Stimulated activated memory B cell treated with anti-CD40 and anti-IgM and Interleukin-4, amounts not matched to agents 10 μg/mL and 1 μg/mL and 100 μg/mL, for 72 hours (primary cell): ENCODE measurements at places on chromosomes 5 and 9.

DNA sequence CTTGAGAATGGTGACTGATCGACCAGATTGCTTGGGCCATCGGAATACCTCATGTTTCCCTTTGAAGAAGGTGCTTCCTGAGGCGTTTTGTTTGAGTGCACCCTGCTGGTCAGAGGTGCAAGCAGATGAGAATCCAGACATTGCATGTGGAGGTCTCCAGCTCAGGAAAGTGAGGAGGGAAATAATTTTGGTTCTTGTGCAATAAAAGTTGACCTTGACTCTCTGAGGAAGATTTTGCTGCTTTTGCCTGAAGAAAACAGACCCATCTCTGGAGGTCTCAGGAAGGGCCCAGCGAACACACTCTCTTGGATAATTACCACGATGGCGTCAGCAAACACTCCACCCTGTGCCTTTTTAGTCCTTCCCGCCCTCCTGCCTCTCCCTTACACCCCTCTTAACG is 69.7 kb downstream of the GRAMD2B start:
- ATAC-seq: no peak

GRCh38 chr5:14219800-14220512 is 76.8 kb downstream of the TRIO start:
- ATAC-seq: no peak

GRCh38 chr5:74072646-74073045 is 446.6 kb downstream of the ARHGEF28 start:
- ATAC-seq: no peak

GRCh38 chr9:117917873-117918272 is 213.7 kb downstream of the TLR4 start:
- no peak for ATAC-seq

DNA sequence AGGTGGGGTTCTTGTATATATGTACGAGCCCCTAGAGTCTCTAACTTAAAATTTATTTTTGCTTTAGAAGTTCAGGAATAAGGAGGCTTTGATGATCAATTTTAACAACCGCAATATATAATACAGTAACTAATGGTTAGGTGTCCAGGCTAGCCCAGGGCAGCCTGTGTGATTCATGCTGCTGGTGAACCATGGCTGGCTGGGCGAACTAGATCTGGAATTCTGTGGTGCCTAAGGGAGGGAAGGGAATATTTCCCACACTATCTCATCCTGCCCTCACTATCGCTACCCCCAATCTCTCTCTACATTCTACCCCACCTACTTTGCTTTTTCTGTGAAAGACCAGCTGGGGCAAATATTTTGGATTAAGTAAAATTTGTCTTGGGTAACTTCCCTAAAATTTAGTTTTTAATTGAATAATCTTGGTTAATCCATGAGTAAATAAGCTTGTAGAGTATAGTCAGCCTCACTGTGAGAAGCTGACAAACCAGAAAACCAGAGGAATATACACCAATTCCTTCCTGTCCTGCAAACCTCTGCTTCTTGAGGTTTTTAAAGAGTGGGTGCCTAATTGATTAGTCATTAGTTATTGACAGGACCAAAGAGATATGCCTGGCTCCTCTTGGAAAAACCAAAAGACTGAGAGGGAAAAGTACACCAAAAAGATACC is 115.1 kb upstream of the CCDC152 start:
- ATAC-seq: no peak

DNA sequence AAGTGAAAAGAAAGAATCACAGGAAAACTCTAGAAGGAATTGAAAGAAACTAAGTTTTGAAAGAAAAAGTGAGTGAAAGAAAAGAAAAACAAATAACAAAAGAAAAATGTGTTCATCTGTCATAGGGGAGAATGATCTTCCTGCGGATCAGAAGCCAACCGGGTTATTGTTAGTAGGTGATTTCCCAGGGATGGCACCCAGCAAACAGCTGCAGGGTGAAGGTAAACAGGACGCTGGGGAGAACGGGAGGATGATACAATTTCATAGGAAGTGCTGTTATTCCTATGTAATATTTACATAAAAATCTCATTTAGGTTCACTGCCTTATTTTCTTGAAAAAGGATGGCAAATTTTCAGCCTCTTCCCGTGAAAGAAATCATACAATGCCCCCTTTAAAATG is 72.4 kb upstream of the LHFPL2 start:
- ATAC-seq: no peak

DNA sequence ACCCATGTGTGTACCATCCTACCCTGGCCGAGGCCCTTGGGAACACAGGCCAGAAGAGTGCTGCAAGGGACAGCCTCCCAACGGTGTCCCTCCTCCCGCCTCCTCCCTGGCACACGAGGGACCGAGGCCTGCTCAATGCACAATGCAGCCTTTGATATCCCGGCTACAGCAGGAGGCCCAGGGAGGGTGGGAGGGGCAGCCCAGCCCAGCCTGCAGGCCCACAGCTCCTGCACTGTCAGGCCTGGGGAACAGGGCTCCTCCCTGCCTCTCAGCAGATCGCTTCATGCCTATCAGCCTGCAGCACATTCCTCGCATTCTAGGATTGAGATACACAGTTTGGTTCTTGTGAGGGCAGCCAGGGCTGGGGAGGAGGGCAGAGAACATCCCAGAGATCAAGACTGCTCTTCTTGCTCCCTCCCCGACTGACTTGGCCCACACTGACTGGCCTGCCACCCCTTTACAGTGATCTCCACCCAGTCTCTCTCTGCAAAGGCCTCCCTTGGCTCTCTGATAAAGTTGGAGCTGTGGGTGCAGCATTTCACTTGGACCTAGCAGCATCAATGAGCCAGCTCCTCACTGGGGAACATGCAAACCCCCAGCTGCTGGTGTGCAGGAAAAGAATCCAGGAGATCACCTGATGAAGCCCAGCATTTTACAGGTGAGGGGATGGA is at the start of gene SH3TC2:
Gene SH3TC2, minus strand, starts transcription at position 46 of the 671 bp plus-strand sequence. Its CDS starts 40 bp downstream, at position 6.
- ATAC-seq: no peak

DNA sequence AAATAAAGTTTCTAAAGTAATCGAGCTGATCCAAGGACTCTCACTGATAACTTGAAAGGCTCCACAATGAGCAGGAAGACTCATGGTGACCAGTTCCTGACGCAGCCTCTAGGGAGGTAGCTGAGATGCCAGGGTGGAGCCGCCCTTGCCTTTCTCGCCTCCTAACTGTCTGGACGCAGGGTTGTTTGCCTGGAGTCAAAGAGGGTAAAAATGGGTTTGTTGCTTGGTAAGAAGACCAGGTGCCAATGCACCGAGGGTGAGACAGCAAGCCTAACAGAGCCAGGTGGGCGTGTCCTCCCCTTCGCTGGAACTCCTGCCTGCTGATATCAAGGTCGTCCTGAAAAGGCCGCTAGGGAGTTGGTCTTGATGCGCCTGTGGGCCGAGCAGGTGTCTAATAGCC is 48.6 kb upstream of the FCN1 start:
- ATAC-seq: no peak

DNA sequence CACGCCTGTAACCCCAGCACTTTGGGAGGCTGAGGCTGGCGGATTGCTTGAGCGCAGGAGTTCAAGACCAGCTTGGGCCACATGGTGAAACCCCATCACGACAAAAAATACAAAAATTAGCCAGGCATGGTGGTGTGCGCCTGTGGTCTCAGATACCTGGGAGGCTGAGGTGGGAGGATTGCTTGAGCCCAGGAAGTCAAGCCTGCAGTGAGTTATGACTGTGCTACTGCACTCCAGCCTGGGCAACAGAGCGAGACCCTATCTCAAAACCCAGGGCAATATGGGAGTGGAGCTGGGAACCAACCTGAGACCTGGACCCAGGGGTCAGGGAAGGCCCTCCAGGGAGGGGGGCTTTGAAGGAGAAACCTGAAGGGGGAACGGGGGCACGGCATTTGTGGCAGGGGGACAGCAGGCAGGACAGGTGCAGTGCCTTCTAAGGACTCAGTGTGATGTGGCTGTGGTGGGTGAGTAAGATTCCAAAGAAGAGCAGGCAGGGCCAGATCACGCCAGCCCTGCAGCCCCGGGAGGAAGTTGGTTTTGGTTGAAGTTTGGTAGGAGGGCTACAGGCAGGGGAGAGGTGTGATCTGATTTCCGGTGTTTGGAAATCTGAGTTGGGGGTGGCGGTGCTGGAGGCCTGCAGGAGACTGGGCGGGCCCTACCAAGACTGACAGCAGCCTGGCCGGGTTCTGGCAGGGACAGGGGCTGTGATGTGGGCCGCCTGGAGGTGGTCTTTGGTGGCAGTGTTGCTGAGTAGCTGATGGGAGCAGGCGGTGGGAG is 46.2 kb downstream of the NTNG2 start:
- ATAC-seq: no peak

DNA sequence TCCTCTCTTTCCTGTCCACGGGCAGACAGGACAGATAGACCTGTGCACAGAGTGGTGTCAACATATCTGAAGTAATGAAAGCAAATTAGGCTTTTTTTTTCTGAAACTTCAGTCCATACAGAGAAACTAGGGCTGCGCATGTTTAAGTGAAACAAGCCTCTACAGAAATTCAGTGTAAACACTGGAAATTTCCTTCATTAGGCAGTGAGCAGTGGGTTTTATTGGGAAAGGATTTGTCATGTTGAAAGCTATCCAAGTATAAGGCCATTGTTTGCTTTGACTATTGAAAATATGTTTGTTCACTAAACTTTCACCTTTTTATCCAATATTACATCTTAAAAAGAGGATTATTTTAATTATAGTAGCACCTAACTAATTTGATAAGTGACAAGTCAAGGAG is 161.2 kb downstream of the AOPEP start:
- no peak for ATAC-seq

DNA sequence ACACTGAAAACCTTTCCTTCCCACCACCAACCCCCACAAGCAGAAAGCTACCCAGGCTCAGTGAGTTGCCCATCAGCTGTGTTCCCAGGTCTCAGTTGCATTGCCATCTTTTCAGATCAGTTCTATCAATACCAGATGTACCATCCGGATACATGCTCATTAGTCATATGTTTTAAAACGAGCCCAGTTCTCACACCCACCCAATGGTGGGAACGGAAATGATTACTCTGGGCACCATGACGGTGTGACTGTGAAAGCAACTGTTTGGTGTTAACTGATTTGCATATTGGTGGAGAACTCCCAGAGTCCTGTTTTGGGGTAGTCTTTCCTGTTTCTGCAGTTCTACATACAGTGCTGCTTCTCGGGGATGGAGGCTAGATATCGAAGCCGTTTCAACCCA is 212.3 kb downstream of the TRIM36 start:
- ATAC-seq: peak; percentile 76

GRCh38 chr9:134965411-134965810 is 47.7 kb upstream of the FCN1 start:
- no peak for ATAC-seq

GRCh38 chr5:41122459-41122858 is 51.3 kb upstream of the MROH2B start:
- no peak for ATAC-seq

DNA sequence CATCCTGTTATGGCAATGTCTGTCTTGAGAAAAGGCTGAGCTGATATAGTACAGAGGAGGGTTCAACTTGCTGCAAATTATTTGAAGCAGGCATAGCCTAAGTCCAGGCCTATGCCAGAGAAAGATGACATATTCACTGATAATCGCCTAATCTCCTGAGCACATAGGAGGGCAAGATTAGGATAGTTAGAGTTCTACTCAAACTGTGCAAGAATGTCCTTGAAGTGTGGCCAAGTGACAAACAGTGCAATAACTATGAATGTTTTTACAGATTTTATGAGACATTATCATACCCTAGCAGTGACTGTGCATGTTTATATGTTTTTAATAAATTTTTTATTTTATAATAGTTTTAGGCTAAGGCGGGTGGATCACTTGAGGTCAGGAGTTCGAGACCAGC is 96.2 kb downstream of the TSSK1B start:
- no peak for ATAC-seq

DNA sequence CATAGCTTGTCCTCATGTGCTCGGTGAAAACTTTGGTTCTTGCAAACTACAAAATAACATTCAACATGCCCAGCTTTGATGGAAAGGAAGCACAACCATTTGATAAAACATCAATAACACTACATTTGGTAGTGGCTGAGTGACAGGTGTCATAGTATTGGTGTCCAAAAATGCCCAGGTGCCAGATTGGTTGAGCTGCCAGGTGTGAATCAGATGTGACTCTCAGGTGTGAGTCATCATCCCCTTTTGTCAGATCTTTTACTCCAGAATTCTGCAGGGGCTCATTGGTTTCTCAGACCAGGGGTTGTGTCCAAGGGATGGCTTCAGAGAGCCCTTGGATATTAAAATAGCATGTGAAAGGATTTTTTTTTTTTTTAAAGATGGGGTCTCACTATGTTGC is 22.5 kb upstream of the POMT1 start:
- ATAC-seq: no peak

DNA sequence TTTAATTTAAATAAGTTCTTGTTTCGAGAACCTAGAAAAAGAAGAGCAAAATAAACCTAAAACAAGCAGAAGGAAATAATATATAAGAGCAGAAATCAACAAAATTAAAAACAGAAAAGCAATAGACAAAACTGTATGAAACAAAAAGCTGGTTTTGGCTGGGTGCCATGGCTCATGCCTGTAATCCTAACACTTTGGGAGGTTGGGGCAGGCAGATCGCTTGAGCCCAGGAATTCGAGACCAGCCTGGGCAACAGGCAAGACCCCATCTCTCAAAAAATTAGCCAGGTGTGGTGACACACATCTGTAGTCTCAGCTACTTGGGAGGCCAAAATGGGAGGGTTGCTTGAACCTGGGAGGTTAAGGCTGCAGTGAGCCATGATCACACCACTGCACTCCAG is 59.2 kb upstream of the OTP start:
- ATAC-seq: no peak

GRCh38 chr5:76622076-76622475 is 1.1 kb downstream of the F2RL2 start:
- no peak for ATAC-seq

DNA sequence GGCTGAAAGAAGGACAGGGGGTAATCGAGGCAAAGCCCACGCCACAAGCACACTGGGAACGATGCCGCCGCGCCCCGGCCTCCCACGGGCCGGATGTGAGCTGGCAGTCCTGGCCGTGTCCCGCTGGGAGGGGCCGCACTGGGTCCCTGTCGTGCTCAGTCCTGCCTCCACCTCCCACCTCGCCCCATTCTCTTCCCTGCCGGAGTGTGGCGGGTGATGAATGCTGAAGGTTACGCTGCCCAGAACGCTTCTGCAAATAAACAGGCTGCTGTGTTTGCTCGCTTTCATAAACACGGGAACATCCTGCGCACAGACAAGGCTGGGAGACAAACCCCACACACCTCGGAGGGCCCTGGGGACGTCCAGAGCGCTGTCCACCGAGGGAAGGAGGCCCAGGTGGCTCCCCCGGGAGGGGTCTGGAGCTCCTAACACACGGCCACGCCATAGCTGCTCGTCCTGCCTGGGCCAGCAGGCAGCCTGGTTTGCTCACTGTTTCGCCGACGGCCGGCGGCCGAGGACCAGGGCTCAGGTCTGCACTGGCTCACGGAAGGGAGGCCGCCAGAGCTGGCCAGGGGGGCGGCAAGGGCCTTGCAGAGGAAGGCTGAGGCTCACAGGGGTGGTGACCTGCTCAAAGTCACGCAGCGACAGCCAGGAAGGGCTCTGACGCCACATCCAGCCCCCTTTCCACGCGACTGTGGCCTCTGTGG is 2.3 kb downstream of the DNLZ start:
- no peak for ATAC-seq

DNA sequence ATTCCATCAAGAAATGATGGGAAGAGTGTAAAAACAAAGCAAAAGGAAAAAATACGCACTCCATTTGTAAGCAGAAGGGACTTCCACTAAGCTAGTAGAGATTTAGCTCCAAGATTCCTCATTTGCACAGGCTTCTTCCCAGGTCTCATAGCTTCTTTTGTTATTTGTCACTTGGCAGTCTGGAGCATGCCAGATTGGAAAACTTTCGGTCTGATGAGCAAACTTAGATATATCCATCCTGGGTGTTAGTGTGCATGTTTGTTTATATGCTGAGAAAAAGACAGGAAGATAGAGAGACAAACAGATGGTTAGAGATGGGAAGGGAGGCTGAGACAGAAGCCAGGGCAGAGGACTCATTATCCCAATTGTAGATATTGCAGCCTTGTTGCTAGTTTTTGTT is 1644.5 kb upstream of the NUDT12 start:
- ATAC-seq: no peak
